ENCODE measurements at places on chromosomes 2 and 18.
A peak's percentile ranks its signal among the peaks of the same experiment; 100 is the strongest.

DNA sequence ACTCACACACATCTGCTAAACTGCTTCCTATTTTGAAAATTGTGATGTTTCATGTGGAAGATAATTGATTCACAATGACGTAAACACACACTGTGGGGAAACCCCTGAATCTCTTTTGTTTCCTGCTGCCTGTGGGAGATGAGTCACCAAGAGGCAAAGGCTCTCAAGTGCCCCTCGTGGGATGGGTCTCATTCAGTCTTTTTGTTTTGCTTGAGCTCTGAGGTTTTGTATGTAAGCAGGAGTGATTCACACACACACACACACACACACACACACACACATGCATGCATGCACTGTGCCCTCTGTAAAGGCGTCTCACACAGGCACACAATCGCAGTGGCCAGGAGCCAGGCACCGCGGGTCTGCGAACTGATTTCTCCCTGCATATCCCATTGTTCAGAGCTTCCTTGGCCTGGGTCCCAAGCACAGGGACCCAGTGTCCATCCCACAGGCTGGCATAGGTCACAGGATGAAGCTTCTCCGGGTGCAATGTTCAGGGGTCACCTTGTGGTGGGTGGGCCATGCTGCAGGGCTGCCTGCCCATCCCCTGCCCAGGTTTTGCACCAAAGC is 12.1 kb upstream of the ARHGEF4 start:
- DNase-seq: peak; percentile 39

GRCh38 chr18:73669297-73669696 is 478.3 kb downstream of the FBXO15 start:
- DNase-seq: no peak

GRCh38 chr2:180709392-180710145 is 270.8 kb upstream of the UBE2E3 start:
- DNase-seq: no peak

DNA sequence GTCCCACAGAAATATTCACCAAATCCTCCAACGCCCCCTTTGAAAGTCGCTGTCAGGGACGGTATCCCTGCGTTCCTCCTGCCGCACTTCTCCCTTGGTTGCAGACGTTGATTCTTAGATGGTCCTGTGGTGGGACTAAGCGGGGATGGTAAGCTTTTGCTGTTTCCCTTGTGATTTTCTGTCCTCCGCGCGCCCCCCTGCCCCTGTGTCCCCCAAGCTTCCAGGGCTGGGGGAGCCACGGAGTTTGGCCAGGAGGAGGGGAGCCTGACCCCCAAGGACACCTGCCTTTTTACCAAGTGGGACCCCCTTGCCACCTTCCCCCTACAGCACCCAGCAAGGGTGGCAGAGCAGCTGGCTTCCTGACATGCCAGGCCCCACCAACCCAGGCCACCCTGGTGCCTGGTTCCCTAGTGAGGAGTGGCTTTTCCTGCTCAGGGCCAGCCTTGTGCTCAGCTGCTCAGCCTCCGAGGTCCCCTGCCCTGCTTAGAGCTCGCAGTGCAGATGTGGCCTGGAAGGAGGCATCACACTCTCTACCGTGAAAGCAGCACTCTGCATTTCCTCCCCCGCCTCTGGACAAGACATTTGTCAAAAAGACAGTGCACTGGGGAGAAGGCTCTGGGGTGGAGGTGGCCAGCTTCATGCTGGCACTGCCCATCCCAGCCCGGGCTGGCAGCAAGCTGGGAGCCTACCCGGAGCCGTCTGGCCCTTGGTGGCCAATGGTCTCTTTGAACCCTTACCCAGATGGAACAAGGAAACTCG is 49.4 kb downstream of the TWIST2 start:
- DNase-seq: no peak

GRCh38 chr2:30871980-30872789 is 64.9 kb upstream of the CAPN13 start:
- DNase-seq: no peak

- no peak for DNase-seq
Measured at GRCh38 chr2:184532551-184532950, 65.8 kb upstream of the ZNF804A start.

DNA sequence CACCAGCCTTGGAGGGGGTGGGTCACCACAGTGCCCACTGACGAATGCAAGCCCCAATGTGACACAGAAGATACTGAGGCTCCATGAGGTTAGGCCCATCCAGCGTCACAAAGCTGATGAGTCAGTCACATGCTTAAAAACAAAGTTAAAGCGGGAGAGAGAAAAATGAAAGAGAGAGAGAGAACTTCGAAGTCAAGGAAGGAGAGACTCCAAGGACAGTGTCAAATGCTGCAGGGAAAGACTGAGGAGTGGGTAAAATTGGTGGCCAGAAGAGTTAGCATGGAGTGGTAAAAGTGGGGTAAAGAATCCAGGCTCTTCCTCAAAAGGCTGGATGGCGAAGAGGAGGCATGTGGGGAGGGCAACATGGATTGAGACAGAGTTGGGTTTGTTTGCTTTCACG is 201.9 kb upstream of the CCDC150 start:
- no peak for DNase-seq

GRCh38 chr2:75090770-75091515 is 108.4 kb downstream of the TACR1 start:
- no peak for DNase-seq

DNA sequence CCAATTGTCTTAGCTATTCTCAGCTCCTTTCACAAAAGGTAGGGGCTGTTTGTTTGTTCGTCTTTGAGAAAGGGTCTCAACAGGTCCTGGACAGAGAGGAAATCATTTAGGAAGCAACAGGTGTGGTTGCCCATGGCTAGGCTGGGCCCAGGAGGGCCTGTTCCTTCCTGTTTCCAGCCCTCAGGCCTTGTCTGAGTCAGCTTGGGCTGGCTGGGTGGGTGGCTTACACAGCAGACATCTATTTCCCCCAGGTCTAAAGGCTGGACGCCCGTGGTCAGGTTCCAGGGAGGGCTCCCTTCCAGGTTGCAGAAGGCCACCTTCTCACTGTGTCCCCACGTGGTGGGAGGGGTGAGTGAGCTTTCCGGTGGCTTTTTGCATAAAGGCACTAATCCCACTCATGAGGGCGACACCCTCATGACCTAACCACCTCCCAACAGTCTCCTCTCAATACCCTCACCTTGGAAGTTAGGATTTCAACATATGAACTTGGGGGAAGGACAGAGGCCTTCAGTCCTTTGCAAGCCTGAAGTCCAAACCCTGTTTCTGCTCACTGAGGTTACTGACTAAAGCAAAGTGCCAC is 45.5 kb downstream of the ARHGEF4 start:
- DNase-seq: no peak

- DNase-seq: no peak
Measured at GRCh38 chr2:232117413-232117812, 155.9 kb downstream of the DIS3L2 start.

- no peak for DNase-seq
Measured at GRCh38 chr2:235518322-235519090, 24.7 kb downstream of the AGAP1 start.

DNA sequence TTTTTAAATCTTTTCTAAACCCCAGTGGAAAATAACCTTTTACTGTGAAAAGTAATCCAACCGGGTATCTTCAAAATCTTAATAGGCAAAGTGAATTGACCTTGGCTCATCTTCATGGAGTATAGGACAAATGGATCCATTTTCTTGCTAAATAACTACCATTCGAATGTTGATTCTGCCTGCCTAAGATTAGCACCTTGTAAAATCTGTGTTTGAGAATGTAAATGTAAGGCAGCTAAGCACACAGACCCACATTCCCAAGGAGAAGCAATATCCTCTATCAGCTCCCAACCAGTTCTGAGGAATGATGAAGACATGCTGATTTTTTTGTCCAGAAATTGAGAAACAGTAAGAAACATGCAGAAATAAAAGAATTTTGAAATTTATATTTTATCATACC is 509.8 kb upstream of the SMIM21 start:
- no peak for DNase-seq

GRCh38 chr2:152548111-152548875 is 169.0 kb downstream of the PRPF40A start:
- DNase-seq: no peak

DNA sequence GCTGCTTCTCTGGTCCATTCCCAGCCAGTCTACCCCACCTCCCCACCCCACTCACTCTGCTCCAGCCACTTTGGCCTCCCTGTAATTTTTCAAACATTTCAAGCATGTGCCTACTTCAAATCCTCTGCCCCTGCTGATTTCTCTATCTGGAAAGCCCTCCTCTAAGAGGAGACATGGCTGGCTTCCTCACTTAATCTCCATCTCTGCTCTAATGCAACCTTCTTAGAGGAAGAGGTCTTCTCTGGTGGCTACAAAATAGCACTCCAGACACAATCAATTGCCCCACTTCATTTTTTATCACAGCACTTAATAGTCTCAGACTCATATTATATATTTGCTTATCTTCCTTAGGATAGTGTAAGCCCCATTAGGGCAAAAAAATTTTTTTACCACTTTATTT is 161.1 kb upstream of the SLC39A10 start:
- DNase-seq: no peak

All from GM12864 (cell line).